Aorta (tissue), 5 donors: ENCODE measurements at places on chromosomes 13 and 19.

- no peaks in the 10 kb centered on the region for H3K36me3 ChIP-seq
- H3K4me1 ChIP-seq = no peaks in the 10 kb centered on the region
- DNase-seq = no peak
- H3K4me3 ChIP-seq = no peak overlapping the region
- H3K27me3 ChIP-seq = no peaks in the 10 kb centered on the region
- no peak overlapping the region for H3K27ac ChIP-seq
Measured at GRCh38 chr13:77952737-77953136, 34.1 kb upstream of the EDNRB start.

DNA sequence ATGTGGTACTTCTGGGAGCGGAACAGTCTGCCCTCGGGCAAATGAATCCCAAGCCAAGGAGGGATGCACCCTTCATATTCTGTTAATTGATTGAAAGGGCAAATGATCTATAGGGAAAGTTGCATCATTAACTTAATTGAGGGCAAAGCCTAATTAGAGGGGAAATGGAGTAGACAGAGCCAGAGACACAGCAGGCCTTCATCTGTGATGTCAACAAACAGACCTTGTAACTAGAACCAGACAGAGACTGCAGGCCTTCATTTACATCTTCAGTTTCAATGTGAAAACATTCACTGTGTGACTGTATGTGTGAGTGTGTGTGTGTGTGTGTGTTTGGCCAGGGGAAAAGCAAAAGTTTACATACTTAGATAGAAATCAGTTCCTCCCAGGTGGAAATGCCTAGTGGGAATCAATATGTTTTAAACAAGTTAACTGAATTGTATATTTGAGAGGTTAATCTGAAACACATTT is 126.4 kb downstream of the SPRY2 start:
- H3K27me3 ChIP-seq = no peaks in the 10 kb centered on the region
- no peak overlapping the region for H3K27ac ChIP-seq
- no peak overlapping the region for H3K4me3 ChIP-seq
- H3K36me3 ChIP-seq = no peaks in the 10 kb centered on the region

- DNase-seq = no peak
- H3K27ac ChIP-seq = no peak overlapping the region
- H3K27me3 ChIP-seq = no peaks in the 10 kb centered on the region
- no peaks in the 10 kb centered on the region for H3K4me1 ChIP-seq
Measured at GRCh38 chr13:89061821-89062220, 1390.7 kb downstream of the SLITRK5 start.

GRCh38 chr13:51397262-51397941 is 55.4 kb downstream of the INTS6 start:
- H3K4me3 ChIP-seq = no peak overlapping the region
- no peak overlapping the region for H3K27ac ChIP-seq
- no peaks in the 10 kb centered on the region for H3K27me3 ChIP-seq
- no peaks in the 10 kb centered on the region for H3K4me1 ChIP-seq

- DNase-seq = no peak
- H3K4me3 ChIP-seq = no peak overlapping the region
- no peak overlapping the region for H3K27ac ChIP-seq
- no peaks in the 10 kb centered on the region for H3K4me1 ChIP-seq
- H3K27me3 ChIP-seq = no peaks in the 10 kb centered on the region
- no peaks in the 10 kb centered on the region for H3K36me3 ChIP-seq
Measured at GRCh38 chr19:21590867-21591266, 85.5 kb downstream of the ZNF429 start.

GRCh38 chr19:13996928-13997630 is 9.0 kb downstream of the RFX1 start:
- H3K4me1 ChIP-seq = no peaks in the 10 kb centered on the region
- no peak overlapping the region for H3K27ac ChIP-seq
- no peak overlapping the region for H3K4me3 ChIP-seq
- no peaks in the 10 kb centered on the region for H3K36me3 ChIP-seq
- peak; percentile 33 for DNase-seq
- no peaks in the 10 kb centered on the region for H3K27me3 ChIP-seq

DNA sequence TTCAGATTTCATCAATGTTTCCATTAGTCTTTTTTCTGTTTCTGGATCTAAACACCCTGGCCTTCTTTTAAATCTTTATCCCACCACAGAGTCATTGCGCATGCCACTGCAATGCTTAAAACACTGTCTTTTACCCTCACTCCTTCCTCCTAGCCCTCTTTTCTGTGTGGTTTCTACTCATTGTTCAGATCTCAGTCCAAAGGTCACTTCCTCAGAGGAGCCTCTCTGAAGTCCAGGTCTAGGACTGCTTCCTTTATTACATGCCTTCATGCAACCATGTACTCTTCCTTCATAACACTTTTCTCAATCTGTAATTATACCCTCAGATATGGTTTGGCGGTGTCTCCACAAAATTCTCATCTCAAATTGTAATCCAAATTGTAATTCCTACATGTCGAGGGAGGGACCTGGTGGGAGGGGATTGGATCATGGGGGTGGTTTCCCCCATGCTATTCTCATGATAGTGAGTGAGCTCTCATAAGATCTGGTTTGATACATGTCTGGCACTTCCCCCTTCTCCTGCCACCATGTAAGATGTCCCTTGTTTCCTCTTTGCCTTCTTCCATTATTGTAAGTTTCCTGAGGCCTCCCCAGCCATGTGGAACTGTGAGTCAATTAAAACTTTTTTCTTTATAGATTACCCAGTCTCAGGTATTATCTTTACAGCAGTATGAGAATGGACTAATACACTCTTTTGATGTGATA is 808.9 kb downstream of the DIAPH3 start:
- H3K36me3 ChIP-seq = no peaks in the 10 kb centered on the region
- no peaks in the 10 kb centered on the region for H3K4me1 ChIP-seq
- H3K27ac ChIP-seq = no peak overlapping the region
- no peaks in the 10 kb centered on the region for H3K27me3 ChIP-seq

DNA sequence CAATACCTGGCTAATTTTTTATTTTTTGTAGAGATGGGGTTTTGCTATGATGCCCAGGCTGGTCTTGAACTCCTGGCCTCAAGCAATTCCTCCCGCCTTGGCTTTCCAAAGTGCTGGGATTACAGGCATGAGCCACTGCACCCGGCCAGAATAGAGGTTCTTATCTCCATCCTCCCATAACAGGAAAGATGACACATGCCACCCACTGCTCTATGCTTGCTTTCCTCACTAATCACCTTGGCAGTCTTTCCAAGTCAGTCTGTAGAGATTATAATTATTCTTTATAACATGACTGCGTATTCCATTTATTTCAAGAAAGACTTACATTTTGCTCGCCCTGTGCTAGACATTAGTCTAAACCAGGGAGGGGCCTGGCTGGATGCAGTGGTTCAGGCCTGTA is 6.7 kb downstream of the VAV1 start:
- no peaks in the 10 kb centered on the region for H3K4me1 ChIP-seq
- H3K36me3 ChIP-seq = no peaks in the 10 kb centered on the region
- DNase-seq = no peak
